Calu3 (cell line): ENCODE measurements at places on chromosomes 12 and 14. TPM values are rescaled to one million over a fixed set of nuclear protein-coding genes. Genes with fewer than 3 reads are reported as not detected.

DNA sequence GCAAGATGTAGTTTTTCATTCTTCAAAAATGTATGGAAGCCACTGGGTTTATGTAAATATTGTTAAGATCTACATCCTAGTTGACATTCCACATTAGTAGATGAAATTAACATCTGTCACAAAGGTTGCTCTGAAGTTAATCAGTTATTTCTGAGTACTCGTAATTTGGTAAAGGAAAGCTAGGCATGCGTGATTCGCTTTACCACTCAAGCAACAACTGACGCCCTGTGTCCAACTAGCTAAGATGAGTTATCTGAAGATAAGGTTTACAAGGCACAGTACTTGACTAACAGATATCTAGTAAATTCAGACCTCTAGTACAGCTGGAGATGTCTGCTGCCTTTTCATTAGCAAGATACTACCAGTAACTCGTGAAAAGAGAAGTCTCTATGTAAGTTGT lies 14.1 kb downstream of the PRKD1 start:
- H3K27me3 ChIP-seq, result no peaks in the 10 kb centered on the region
- no peak for DNase-seq
- H3K4me3 ChIP-seq, result no peak overlapping the region

- H3K36me3 ChIP-seq, result no peaks in the 10 kb centered on the region
- no peak overlapping the region for H3K4me3 ChIP-seq
- H3K27me3 ChIP-seq, result no peaks in the 10 kb centered on the region
- no peak for DNase-seq
- H3K27ac ChIP-seq, result no peak overlapping the region
- no peaks in the 10 kb centered on the region for H3K4me1 ChIP-seq
Observed at GRCh38 chr12:127599436-127599835, 667.5 kb upstream of the TMEM132C start.

GRCh38 chr14:69152181-69152901 lies 578 bp downstream of the DCAF5 start:
- peak overlapping the region; percentile 83 for H3K4me3 ChIP-seq
- H3K27me3 ChIP-seq, result no peaks in the 10 kb centered on the region
- H3K27ac ChIP-seq, result no peak overlapping the region
- DNase-seq, result no peak

- no peak overlapping the region for H3K4me3 ChIP-seq
- no peaks in the 10 kb centered on the region for H3K4me1 ChIP-seq
- no peaks in the 10 kb centered on the region for H3K27me3 ChIP-seq
- no peak overlapping the region for H3K27ac ChIP-seq
- H3K36me3 ChIP-seq, result no peaks in the 10 kb centered on the region
Observed at GRCh38 chr12:23559268-23559753, 390.2 kb downstream of the SOX5 start.

DNA sequence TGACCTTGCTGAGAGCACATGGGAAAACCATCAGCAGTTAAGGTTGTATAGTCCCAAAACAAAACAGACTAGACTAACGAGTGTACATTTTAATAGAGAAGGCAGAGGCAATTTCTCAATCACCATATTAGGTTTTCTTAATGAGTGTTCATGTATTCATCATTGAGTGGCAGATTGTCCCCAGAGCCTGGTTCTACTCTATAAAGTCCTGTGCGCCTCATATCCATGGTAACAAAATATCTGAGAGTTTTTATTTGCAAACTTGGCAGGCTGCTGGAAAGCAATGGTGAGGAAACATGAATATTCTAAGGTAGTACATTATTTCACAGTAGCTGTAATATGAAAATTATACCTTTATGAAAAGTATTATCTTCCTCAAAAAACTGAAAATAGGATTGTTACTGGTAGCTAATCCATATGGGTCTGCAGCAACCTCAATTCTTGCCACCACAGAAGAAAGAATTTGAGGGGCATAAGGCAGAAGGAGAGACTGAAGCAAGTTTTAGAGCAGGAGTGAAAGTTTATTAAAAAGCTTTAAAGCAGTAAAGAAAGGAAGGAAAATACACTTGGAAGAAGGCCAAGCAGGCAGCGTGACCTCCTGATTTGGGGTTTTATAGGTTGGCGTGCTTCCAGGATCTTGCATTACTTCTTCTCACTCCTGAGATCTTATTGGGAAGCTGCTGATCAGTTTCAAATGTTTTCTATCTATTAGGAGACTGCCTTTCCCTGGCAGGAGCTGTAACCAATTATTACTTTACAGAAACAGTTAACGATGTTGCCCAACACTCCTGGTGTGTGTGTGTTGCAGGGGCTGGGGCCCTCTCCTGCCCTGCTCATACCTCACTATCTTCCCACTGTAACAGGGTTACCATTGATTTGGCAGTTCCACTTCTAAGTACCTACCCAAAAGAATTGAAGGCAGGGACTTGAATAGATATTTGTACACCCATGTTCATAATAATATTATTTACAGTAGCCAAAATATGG lies 154.0 kb upstream of the NUDT4 start:
- H3K4me1 ChIP-seq, result peaks cover 20% of the 10 kb centered on the region
- peak; percentile 12 for DNase-seq
- H3K27ac ChIP-seq, result peak overlapping the region; percentile 40
- no peaks in the 10 kb centered on the region for H3K36me3 ChIP-seq

DNA sequence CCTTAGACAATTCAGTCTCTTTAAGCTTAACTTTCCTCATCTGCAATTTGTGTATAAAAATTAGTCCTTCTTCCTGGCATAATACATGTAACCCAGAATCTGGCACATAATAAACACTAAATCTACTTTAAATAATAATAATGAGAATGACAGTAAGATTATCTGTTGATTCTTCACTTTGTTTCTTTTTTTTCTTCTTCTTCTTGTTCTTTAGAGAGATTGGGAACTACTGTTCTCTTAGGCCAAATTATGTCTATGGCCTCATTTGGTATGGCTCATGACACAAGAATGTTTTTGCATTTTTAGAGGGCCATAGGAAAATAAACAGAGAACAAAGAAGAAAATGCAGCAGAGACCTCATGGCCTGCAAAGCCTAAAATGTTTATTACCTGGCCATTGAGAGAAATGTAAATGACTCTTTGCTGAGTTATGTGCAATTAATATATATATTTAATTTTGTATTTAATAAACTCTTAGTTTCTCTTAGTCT lies 275.8 kb downstream of the SLC6A15 start:
- no peaks in the 10 kb centered on the region for H3K4me1 ChIP-seq
- H3K27me3 ChIP-seq, result no peaks in the 10 kb centered on the region
- H3K4me3 ChIP-seq, result no peak overlapping the region

DNA sequence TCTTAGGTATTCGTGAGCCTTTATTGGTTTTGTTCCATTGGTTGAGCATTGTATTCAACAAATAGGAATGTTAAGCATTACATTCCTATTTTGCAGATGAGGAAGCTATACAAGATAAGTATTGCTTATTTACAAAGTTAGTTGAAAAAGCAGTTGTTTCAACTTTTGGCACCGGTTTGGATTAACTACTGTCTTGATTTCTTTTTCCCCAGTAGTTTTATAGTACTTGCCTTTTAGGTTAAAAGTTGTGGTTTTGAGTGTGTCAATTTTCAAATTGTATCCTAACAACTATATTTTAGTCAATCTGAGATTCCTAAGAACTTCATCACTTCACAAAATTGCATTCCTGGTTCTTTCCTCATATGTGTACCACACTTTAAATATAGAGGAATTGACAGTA lies 23.8 kb upstream of the MBIP start:
- no peak for DNase-seq
- no peaks in the 10 kb centered on the region for H3K4me1 ChIP-seq
- H3K27ac ChIP-seq, result no peak overlapping the region
- H3K4me3 ChIP-seq, result no peak overlapping the region
- H3K27me3 ChIP-seq, result no peaks in the 10 kb centered on the region

GRCh38 chr12:85394809-85395208 lies 114.8 kb downstream of the ALX1 start:
- no peak overlapping the region for H3K4me3 ChIP-seq
- DNase-seq, result no peak
- no peak overlapping the region for H3K27ac ChIP-seq
- no peaks in the 10 kb centered on the region for H3K4me1 ChIP-seq

- no peaks in the 10 kb centered on the region for H3K27me3 ChIP-seq
- H3K4me3 ChIP-seq, result no peak overlapping the region
- DNase-seq, result no peak
- H3K4me1 ChIP-seq, result peaks cover 25% of the 10 kb centered on the region
- peaks cover 1% of the 10 kb centered on the region for H3K36me3 ChIP-seq
Observed at GRCh38 chr12:9694241-9694640, 24.7 kb downstream of the CLEC2D start.

GRCh38 chr12:67647799-67648520 lies 585 bp upstream of the DYRK2 start:
- DNase-seq, result peak; percentile 87
- peak overlapping the region; percentile 84 for H3K4me3 ChIP-seq
- H3K27ac ChIP-seq, result peak overlapping the region; percentile 81
- no peaks in the 10 kb centered on the region for H3K27me3 ChIP-seq
- peaks cover 44% of the 10 kb centered on the region for H3K36me3 ChIP-seq

DNA sequence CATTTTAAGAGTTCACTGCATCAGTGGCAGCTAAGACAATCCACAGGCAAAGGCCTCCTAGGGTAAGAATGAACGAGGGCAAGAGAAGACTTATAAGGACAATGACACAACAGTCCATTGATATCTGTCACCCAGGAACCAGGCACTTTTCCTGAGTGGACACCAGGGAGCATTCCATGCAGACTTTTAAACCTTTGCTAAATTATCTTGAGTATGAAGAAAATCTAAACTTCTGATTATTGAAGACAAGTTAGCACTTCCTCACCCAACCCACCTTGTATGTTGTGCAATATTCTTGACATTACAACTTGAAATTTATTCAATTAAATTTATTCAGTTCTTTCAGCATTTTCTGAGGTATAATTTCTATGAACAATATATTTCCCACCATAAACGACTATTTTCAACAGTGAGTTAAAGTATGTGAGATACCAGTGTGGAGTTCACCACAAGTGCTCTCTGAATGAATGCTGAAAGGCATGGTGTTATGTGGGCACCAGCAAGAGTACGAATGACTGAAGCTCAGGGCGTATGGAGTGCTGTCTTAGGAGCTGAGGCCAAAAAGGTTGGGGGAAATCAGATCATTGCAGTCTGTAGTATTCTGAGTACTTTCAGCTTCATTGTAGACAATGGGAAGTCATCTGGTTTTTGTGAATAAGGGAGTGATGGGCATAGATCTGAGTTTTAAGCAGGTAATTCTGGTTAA lies 124.3 kb upstream of the LMNTD1 start:
- DNase-seq, result no peak
- H3K4me3 ChIP-seq, result no peak overlapping the region
- H3K27ac ChIP-seq, result no peak overlapping the region
- H3K27me3 ChIP-seq, result no peaks in the 10 kb centered on the region
- H3K4me1 ChIP-seq, result no peaks in the 10 kb centered on the region

DNA sequence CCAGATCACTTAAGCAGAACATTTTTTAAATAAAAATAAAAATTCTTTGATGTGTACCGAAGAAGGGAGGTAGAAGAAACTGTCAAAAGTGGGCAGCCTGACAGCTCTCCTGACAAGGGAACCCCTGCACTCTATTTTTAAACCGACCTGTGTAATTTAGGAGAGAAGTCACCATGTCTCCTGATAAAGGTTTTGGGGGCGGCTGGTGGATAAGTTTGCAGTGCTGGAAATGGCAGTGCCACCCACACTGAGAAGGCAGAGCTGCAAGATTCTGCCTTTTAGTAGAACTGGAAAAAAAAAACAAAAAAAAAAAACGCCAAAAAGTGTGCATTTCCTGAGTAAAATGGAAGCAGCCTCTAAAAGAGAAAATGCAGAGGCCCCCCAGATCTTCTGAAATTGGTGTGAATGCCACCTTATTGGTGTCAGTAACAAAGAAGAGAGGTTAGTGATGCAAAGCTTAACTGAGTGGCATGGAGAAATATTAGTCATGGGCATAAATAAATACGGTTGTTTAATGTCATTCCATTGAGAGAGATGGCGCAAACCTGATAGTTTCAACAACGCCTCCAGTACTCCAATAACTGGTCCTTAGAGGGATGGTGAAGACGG lies 24.7 kb downstream of the DUSP6 start:
- H3K27ac ChIP-seq, result no peak overlapping the region
- H3K36me3 ChIP-seq, result no peaks in the 10 kb centered on the region
- no peak for DNase-seq
- no peaks in the 10 kb centered on the region for H3K27me3 ChIP-seq
- peaks cover 26% of the 10 kb centered on the region for H3K4me1 ChIP-seq
- no peak overlapping the region for H3K4me3 ChIP-seq

- no peak overlapping the region for H3K4me3 ChIP-seq
- no peaks in the 10 kb centered on the region for H3K4me1 ChIP-seq
- no peak overlapping the region for H3K27ac ChIP-seq
- DNase-seq, result no peak
- H3K27me3 ChIP-seq, result peaks cover 70% of the 10 kb centered on the region
Observed at GRCh38 chr12:94167071-94167755, 18.8 kb downstream of the PLXNC1 start.

- H3K4me3 ChIP-seq, result no peak overlapping the region
- H3K27me3 ChIP-seq, result no peaks in the 10 kb centered on the region
- H3K36me3 ChIP-seq, result peaks cover 6% of the 10 kb centered on the region
- peaks cover 30% of the 10 kb centered on the region for H3K4me1 ChIP-seq
- DNase-seq, result no peak
Observed at GRCh38 chr14:93008381-93008780, 85.4 kb downstream of the CHGA start.

- DNase-seq, result no peak
- peaks cover 28% of the 10 kb centered on the region for H3K27me3 ChIP-seq
- no peak overlapping the region for H3K27ac ChIP-seq
- no peaks in the 10 kb centered on the region for H3K36me3 ChIP-seq
- H3K4me3 ChIP-seq, result no peak overlapping the region
- H3K4me1 ChIP-seq, result no peaks in the 10 kb centered on the region
Observed at GRCh38 chr12:22256041-22256441, 78.5 kb downstream of the ST8SIA1 start.

DNA sequence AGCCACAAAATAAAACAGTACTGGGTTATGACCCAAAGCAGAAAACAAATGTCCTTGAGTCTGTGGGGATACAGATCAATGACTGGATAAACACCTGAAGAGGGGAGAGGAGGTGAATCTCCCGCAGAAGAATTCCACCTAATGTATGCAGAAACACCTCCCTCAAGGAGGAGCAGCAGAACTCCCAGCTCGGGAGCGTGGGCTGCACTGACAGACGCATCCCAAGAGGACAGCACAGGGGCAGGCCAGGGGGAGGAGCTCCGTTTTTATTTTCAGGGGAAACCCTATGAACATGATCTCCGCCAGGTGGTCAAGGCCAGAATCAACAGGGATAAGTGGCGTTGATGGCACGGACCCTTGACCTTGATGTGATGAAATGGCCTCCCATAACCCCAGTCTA lies 41.8 kb upstream of the PPP2R5C start:
- no peaks in the 10 kb centered on the region for H3K27me3 ChIP-seq
- no peak overlapping the region for H3K27ac ChIP-seq
- H3K4me1 ChIP-seq, result peaks cover 15% of the 10 kb centered on the region
- peaks cover 5% of the 10 kb centered on the region for H3K36me3 ChIP-seq

GRCh38 chr12:52741375-52742195 lies 35.6 kb downstream of the KRT76 start:
- no peaks in the 10 kb centered on the region for H3K36me3 ChIP-seq
- H3K27ac ChIP-seq, result no peak overlapping the region
- peak; percentile 67 for DNase-seq
- H3K27me3 ChIP-seq, result peaks cover 59% of the 10 kb centered on the region

The LRTM2 gene
- total RNA-seq, result not detected in 2 replicates

The TMEM52B gene
- not detected in 2 replicates for total RNA-seq

The SLC17A8 gene
- not detected in 2 replicates for total RNA-seq

The CLEC7A gene
- total RNA-seq, result 1.2 and 1.4 TPM in 2 replicates

The EXOC3L4 gene
- total RNA-seq, result 10.9 and 13.5 TPM in 2 replicates
